Stimulated activated CD8-positive, alpha-beta memory T cell treated with anti-CD3 and anti-CD28 coated beads, Interleukin-15, amount 100 ng/mL, for 24 hours (primary cell): ENCODE measurements at places on chromosomes 2 and 18.

DNA sequence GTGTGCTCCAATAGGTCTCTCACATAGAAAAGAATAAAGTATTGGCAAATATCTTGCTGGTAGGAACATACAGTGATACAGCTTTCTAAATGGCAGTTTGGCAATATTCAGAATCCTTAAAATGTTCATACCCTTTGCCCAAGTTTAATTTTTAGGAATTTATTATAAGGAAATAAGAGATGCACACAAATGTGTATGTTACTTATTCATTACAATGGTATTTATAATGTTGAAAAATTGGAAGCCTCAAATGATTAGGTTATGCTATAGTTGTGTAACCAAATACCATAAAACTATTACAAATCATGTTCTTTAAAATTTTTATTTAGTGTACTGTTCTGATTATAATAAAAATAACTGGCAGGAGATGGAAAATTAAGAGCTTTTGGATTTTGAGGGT lies 196.8 kb downstream of the MCFD2 start:
- DNase-seq: no peak

- DNase-seq: no peak
Measured at GRCh38 chr2:166675553-166675952, 181.5 kb upstream of the SCN7A start.

DNA sequence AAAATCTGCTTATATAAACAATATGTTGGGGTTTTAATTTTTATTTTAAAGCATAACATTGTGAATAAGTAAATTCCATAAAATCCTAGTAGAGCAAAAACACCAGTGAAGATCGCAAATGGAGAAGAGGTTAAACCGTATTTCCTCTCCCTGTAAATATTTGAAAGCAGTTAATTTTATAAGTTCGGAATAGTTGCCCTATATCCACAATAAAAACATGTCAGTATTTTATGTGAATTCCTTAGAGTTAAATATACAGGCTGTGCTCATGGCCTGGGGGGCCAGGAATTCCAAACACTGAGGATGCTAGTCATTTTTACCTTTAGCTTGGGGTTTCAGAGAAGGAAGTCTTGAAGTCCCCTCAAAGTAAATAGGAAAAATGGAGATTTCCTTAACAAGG lies 135.0 kb downstream of the FIGN start:
- DNase-seq: no peak

GRCh38 chr2:186949726-186950256 lies 100.8 kb upstream of the ZSWIM2 start:
- DNase-seq: no peak

DNA sequence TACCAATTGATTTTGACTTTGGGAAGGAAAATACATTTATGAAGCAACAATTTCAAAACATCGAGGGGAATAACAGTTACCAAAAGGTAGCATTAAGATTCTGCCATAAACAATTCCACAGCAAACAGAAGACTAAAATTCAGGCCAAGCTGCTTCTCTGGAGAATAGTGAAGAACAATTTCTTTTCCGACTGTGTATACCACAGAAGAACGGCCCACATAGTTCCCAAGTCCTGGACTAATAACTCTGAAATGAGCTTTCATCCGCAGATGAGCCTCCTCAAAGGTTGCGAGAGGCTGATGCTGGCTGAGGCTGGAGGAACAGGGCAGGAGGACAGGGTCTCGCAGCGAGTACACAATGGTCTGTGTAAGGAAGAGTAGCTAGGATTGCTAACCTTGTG lies 278.9 kb upstream of the TCF4 start:
- DNase-seq: no peak

DNA sequence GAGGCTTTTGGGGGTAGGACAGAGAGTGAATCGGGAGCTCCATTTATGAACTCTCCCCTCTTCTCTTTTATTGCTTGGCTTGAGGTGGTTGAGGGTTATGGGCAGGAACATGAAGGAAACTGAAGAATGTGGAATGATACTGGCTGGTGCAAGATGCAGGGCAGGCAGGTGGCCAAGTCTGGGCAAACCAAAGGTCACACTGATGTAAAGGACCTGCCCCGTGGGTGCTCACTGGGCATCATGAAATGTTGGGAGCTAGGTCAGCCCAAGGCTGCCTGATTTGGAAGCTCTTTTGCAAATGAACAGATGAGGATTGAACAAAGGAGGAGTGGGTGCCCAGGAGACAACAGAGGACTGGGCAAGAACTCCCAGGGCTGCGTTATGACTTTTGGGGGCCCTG lies 328.9 kb downstream of the CLIP4 start:
- no peak for DNase-seq

GRCh38 chr2:119694845-119695521 lies 16.0 kb downstream of the TMEM177 start:
- DNase-seq: no peak

DNA sequence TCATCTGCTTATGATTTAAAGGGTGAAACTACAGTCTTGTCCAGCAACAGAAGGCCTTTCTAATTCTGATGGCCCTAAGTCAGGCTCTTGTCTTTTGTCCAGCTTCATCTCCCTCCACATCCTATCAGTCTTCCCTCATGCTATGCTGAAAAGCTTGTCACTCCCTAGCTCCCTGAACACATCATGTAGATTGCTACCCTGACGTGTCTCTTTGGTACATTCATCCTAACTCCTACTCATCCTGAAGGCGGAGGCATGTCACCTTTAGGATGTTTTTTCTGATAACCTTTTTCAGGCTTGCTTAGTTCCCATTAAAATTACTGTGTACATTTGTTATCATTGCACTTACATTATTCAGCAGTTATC lies 78.4 kb upstream of the ARL5A start:
- DNase-seq: no peak

GRCh38 chr18:58013241-58014211 lies 30.5 kb upstream of the NEDD4L start:
- DNase-seq: no peak

- DNase-seq: no peak
Measured at GRCh38 chr18:12474146-12474545, 66.4 kb downstream of the PRELID3A start.

- DNase-seq: no peak
Measured at GRCh38 chr2:3619033-3619432, 24.1 kb downstream of the COLEC11 start.

DNA sequence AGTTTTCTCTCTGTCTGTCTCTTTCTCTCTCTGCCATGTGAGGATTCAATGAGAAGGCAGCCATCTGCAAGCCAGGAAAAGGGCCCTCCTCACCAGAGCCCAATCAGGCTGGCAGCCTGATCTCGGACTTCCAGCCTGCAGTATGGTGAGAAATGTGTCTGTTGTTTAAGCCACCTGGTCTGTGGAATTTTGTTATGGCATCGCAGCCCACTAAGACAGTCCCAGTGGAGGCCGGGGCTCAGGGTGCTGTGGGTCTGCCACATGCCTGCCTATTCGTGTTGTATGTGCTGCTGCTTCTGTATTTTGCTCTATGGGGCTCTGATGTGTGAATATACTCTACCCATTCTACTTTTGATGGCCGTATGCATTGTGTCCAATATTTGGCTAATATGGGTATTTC lies 139.0 kb upstream of the HS6ST1 start:
- DNase-seq: no peak

DNA sequence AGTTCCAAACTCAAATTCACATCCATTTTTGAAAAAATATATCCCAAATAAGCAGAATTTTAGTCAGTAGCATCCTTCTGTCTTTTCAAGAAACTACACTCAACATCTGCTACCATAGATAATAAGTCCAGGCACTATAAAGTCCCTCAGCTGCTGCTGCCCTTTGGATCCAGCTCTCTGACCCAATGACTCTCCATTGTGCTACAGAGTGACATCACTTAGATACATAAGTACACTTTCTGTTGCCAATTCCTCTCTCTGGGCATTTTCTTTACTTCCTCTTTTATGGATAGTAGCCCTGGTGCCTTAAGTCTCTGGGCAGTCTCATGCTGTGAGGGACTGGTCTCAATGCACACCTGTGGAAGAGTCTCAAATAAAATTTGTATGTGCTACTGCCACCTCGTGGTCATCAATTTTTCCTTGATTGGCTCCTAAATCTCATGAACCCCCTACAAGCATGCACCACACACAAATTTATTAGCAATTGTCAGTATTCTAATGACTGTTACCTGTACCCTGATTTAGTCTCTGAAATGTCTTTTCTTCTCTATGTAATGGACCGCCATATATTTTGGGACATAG lies 219.2 kb downstream of the LRP1B start:
- DNase-seq: no peak

GRCh38 chr2:197216361-197216979 lies 94.1 kb downstream of the ANKRD44 start:
- no peak for DNase-seq

DNA sequence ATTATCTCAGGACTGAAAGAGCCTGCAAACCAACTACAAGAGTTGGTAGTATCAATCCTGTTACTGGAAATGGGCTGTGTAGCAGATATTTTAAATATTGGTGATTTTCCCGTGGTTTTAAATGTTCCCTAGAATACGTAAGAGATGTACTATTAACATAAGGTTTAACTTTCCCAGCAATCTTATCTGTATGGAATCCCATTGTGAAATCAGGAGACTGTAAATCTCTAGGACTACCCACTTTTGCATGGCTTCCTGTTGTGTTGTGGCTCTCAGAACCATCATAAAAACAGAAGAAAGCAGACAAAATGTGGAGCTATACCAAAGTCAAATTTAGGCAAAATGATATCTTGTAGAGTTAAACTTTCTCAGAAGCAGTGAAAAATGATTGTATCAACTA lies 641.5 kb upstream of the SETBP1 start:
- no peak for DNase-seq

GRCh38 chr2:64987001-64987955 lies 1.9 kb upstream of the SLC1A4 start:
- no peak for DNase-seq

- no peak for DNase-seq
Measured at GRCh38 chr2:64932371-64933216, 56.6 kb upstream of the SLC1A4 start.

GRCh38 chr2:172888714-172889669 lies 153.3 kb downstream of the RAPGEF4 start:
- DNase-seq: no peak

- DNase-seq: no peak
Measured at GRCh38 chr18:76720683-76721082, 101.7 kb upstream of the ZNF236 start.

- DNase-seq: no peak
Measured at GRCh38 chr2:55780697-55781096, 87.1 kb upstream of the PNPT1 start.

DNA sequence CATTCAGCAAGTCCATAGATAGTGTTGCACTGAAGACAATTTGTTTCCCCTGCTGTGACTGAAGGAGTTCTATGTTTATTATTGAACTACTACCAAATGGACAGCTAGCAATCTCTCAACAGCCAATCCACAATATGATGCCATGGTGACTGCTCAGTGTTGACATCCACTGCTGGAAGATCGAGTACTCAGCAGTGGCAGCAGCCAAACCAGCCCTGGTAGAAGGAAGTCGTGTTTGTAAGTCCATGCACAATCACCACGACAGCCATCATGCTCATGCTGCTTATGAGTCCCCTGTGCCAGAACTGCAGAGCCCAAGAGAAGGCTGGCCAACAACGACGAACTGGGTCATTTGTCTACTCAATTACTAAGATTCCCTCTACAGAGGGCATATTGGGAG lies 66.4 kb downstream of the OSR1 start:
- no peak for DNase-seq

GRCh38 chr18:5720132-5720531 lies 175.2 kb downstream of the TMEM200C start:
- DNase-seq: no peak

- DNase-seq: no peak
Measured at GRCh38 chr18:27645929-27646328, 460.8 kb upstream of the CHST9 start.

GRCh38 chr2:153510996-153511395 lies 32.4 kb upstream of the RPRM start:
- no peak for DNase-seq

- no peak for DNase-seq
Measured at GRCh38 chr2:19356545-19357401, 1.6 kb downstream of the OSR1 start.

DNA sequence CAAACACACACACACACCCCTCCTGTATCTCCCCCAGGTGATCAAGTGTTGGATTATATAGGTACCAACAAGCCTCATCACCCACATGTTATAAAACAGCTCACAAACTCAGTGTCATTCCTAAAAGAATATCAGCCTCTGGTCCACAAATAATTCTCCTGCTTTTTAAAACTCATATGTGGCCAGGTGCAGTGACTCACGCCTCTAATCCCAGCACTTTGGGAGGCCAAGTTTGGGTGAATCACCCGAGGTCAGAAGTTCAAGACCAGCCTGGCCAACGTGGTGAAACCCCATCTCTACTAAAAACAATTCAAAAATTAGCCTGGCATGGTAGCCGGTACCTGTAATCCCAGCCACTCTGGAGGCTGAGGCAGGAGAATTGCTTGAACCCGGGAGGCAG lies 87.8 kb downstream of the LRATD1 start:
- no peak for DNase-seq

GRCh38 chr2:69499966-69500365 lies 62.7 kb upstream of the NFU1 start:
- no peak for DNase-seq

DNA sequence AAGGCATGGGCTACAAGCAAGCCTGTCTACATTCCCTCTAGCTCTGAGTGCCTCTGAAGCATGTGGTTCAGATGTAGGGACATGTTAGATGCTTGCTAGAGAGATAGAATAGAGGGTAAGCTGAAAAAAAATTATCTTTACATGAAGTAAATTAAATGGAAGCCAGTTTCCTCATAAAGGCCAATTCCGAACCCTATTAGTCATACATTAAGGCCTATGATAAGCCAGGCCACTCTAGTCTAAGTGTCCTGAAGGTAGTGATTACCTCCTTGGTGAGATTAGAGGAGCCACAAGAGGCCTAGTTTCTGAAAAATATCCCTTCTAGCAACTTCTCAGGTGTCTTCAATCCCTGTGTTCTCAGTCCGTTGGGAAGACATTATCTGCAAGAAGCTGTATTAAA lies 72.4 kb upstream of the NPAS2 start:
- DNase-seq: no peak

DNA sequence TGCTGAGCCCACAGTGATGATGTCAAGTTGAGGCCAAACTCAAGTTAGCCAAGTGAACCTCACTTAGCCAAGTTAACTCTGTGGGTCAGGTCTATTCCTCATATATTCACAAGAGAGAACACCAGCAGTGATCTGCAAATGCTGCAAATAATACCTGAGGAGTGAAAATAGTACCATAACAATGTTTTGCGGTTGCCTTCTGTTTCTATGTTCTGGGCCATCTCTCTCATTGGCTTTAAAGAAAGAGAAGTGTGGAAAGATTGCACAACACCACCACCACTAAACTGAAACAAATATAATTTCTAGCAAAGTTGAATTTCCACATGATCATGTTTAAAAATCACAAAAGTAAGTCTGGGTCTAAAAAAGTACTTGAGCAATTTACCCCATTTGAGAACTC lies 211.1 kb upstream of the GALNT5 start:
- no peak for DNase-seq

GRCh38 chr2:162071001-162071400 lies 3.0 kb downstream of the DPP4 start:
- DNase-seq: no peak

DNA sequence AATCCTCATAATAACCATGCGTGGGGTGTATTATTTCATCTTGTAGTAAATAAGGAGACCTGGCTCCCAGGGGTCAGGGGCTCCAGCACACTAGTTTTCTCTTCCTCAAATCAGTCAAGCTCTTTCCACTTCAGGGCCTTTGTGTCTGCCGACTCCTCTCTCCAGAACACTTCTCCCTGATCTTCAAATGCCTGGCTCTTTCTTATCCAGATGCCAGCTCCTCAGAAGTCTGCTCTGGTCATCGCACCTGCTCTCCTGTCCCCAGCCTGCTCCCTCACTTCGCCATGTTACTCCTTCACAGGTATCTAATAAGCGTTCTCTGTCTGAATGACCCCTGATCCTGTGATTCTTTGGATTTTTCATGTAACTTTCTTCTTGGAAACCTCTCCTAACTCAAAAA lies 62.0 kb downstream of the GYPC start:
- no peak for DNase-seq
